Fibroblast of skin of right quadriceps (primary cell): ENCODE measurements at places on chromosomes 3 and 15.

DNA sequence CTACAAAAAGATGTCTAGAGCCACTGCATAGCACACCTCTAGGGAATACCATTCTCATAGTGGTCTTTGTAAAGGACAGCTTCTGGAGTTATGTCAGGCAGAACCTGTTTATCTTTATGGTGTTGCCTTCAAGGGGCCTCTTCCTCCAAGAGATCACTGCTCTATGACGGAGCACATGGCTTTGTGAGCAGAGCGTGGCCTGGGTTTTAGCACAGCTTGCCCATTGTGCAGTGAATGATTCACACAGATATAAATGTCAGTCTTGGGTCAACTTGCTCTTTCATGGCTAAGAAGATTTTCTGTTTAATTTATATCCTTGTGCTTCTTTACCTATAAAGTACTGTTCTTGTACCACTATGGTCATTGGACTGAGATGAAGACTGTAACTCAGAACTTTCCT is 41.5 kb upstream of the RBMS3 start:
- DNase-seq, result no peak

- DNase-seq, result peak; percentile 8
Observed at GRCh38 chr3:139935016-139935865, at the start of gene CLSTN2. TSS of gene CLSTN2 (plus strand) at chr3:139935185.

DNA sequence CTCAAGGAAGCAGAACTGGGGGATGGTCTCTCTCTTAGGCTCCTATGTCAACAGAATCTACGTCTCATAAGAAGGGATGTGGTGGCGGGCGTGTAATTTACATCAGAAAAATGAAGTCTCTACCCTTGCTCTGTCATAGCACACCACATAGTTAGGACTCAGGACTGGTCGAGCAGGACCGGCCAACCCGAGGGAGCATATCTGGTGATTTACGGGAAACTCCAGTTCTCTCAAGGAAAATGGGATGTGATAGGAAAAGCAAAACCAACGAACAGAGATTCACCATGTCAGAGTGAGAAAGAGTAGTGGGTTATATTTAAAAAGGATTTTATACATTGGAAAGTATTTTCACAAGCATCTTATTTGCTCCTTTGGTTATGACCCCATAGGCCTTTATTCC is 54.7 kb downstream of the IGF2BP2 start:
- DNase-seq, result no peak

GRCh38 chr3:134364061-134364935 is 9.9 kb downstream of the AMOTL2 start:
- peak; percentile 99 for DNase-seq

DNA sequence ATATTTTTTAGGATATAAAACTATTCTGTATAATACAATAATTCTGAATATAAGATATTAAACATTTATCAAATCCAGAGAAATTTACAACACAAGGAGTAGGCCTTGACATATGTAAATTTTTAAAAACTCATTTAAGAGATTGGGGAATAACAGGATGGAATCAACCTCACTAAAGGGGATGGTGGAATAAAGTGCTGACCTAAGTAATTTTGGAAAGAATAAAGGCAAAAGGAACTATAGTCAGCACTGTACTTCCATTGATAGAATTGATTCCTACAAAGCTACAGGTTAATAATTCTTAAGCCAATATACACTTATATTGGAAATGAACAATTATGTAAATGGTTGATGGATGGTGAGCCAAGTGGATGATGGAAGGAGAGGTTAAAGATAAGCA is 549.3 kb downstream of the TBL1XR1 start:
- DNase-seq, result no peak
